NCI-H345 (cell line): ENCODE measurements at places on chromosomes 7 and 10.

DNA sequence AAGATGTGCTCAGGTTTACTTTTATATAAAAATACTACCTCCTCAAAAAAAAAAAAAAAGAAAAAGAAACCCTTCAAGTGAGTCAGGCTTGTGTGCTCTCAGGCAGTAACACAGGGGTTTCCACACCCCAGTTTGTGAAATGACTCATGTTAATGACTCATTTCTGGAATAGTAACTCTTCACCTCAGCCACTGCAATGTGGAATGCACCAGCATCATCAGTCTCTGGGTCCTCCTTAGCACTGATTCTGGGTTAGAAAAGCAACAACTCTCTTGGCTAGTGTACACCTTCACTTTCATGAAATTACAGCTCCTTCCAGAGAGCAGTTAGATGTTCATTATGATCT is 110.6 kb downstream of the EMX2 start:
- DNase-seq: no peak

- peak; percentile 36 for DNase-seq
Measured at GRCh38 chr10:110530131-110530831, 32.6 kb downstream of the DUSP5 start.

GRCh38 chr10:10849306-10849705 is 168.4 kb upstream of the CELF2 start:
- no peak for DNase-seq

DNA sequence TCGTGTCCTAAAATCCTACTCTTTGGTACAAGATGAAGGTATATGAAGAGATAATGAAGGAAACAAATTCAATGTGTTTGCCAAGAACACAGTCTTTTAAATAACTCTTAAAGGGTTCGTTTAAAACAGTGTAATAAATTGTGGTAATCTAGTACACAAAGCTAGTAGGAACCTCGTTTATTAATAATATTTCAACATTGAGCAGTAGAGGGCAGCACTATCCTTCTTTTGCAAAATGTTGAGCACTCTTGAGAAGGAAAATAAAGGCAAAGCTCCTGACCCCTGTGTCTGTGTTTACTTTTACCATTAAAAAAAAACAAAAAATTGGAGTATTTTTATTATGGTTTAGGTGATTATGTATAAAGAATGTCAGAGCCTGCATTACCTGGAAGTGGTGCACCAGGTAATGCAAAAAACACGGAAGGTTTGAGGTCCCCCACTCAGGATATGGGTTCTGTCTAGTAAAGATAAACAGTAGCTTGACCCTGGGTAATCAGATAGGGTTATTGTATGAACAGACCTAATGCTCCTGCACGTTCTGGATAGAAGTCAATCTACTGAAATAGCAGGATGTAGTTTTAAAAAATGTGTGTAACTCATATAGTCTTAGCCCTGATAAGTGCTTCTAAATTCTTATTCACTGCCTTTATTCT is 5.7 kb upstream of the GOT1 start:
- DNase-seq: peak; percentile 32
